CD4-positive, alpha-beta T cell treated with Interleukin-1 beta for 1 hour (primary cell): ENCODE measurements at places on chromosomes 2 and 18.

DNA sequence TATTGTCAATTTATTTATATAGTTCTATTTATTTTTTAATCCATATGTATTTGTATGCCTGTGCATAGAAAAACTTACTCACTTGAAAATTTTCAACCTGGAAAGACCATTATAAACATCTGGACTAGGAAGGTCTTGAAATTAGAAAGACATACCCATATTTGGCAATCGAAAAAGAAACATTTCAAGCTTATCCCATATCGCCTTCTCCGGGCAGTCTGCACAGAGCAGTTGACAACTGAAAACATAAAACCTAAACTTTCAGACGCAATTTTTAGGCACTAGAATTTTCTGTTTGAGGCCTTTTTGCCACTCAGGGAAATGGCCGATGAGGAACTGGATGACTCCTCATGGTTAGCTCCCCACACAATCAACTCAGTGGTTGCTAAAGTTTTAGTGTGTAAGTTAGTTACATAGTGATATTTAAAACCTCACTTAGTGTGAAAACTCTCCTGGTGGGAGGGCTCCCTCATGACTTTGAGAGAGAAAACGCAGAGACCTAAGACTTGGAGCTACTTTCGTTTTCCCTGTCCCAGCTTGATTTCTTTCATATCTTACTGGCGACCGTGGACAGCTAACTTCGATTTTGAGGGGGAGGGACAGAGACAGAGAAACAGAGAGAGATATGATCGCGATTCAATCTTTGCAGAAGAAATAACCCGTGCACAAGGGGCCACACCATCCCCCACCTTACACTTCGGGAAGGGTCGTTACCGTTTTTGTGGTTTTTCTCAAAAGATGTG lies 3.2 kb upstream of the HOXD12 start:
- DNase-seq = no peak

- DNase-seq = no peak
These were observed 223.6 kb upstream of the EPAS1 start for GRCh38 chr2:46073540-46074046.

DNA sequence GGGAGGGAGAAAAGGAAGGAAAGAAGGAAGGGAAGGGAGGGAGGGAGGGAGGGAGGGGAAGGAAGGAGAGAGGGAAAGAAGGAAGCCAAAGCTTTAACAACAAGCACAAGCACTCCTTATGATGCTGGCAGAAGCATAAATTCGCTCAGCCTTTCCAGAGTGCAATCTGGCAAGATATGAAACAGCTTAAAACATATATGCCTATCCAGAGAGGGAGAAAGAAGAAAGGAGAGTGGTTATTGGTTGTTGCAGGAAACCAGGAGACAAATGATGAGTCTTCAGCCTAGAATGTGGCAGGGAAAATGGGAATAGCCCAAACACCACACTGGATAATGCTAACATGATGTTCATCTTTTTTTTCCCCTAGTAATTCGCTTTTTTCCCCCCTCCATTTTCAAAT lies 64.0 kb downstream of the STPG4 start:
- no peak for DNase-seq

GRCh38 chr18:6493194-6493593 lies 78.5 kb upstream of the L3MBTL4 start:
- DNase-seq = no peak

GRCh38 chr2:134738141-134738870 lies 19.5 kb upstream of the TMEM163 start:
- DNase-seq = no peak

DNA sequence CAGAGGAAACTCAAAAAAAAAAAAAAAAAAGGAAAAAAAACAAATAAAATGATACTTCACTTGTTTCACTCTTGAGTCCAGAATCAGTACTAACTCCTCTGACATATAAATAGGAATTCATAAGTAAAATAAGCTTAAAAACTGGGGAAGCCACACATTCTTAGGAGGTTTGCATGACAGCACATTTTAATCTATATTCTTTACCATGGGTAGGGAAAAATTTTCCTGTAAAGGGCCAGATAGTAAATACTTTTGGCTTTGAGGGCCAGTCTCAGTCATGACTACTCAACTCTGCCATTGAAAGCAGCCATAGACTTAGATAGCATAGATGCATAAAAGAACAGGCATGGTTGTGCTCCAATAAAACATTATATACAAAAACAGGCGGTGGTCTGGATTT lies 145.2 kb downstream of the BCL11A start:
- no peak for DNase-seq

DNA sequence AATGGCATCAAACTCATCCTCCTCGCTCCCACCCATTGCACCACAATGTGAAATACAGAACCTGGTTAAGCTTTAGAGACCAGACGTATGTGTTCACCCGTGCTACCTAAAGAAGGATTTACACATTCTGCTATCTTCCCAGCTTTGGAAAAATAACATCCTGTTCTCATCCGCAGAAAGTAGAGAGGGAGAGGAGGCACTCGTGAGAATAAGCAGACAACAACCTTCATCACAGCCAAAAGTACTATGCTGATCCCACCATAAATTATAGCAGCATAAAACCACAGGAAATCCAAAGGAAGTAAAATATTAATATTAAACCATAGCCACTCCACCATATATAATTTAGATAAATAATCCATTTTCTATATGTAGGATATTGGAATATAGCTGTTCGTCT lies 111.7 kb upstream of the NRP2 start:
- DNase-seq = no peak

GRCh38 chr2:240405133-240405532 lies 30.3 kb upstream of the GPC1 start:
- no peak for DNase-seq

DNA sequence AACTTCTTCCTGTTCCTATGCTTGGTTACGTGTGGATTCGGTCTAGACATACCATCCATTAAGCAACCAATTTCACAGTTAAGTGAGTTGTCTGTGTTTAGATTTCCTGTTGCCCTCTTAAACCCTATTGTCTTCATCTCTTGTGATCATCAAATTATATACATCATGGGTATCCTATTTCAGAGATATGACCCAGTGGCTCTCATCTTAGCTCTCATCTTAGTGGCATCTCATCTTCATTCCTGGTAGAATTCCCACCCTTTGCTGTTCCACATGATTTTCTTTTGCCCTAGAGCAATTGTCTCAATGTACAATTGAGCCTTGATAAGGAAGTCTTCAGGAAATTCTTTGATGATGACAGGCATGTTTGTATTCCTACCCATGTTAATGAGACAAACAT lies 29.4 kb upstream of the FN1 start:
- DNase-seq = no peak
